Activated B cell treated with CpG ODN at 0.5 μM for 24 hours (primary cell): ENCODE measurements at places on chromosomes 13 and 19.

GRCh38 chr13:40624986-40625385, 41.5 kb downstream of the FOXO1 start:
- DNase-seq: no peak

GRCh38 chr19:15365264-15365663, 14.3 kb downstream of the AKAP8 start:
- no peak for DNase-seq

- no peak for DNase-seq
Measured at GRCh38 chr19:43329989-43330388, 23.5 kb upstream of the CD177 start.

GRCh38 chr13:51967482-51968446, 43.5 kb downstream of the ATP7B start:
- no peak for DNase-seq

DNA sequence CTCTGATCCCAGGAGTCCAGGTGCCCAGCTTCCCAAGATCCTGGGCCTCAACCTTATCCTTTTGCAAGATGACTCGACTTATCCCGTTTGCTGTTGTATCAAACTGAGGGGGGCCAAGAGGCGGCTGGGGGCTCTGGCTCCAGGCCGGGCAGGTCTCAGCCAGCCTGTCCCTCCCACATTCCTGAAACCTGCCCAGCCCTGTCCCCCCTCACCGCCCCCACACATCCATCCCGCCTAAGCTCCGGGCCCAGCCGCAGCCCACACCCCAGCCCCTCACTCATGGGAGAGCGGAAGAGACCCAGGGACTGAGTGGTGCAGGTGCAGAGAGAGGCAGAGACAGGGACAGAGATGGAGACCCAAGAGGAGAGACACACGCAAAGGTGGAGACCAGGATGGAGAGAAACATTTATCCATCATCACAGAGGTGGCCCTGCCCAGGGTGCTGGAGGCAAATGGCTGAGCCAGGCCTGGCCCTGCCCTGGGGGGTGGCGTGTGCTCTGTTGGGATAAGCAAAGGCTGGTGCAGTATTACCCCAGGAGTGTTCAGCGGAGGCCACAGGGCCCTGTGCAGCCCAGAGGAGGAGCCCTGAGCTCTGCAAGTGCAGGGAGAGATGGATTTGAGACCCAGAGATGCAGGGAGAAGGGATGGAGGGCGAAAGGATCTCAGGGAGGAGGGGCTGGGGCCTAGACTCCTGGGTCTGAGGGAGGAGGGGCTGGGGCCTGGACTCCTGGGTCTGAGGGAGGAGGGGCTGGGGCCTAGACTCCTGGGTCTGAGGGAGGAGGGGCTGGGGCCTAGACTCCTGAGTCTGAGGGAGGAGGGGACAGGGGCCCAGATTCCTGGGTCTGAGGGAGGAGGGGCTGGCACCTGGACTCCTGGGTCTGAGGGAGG, 1.6 kb downstream of the BCAM start:
- no peak for DNase-seq

DNA sequence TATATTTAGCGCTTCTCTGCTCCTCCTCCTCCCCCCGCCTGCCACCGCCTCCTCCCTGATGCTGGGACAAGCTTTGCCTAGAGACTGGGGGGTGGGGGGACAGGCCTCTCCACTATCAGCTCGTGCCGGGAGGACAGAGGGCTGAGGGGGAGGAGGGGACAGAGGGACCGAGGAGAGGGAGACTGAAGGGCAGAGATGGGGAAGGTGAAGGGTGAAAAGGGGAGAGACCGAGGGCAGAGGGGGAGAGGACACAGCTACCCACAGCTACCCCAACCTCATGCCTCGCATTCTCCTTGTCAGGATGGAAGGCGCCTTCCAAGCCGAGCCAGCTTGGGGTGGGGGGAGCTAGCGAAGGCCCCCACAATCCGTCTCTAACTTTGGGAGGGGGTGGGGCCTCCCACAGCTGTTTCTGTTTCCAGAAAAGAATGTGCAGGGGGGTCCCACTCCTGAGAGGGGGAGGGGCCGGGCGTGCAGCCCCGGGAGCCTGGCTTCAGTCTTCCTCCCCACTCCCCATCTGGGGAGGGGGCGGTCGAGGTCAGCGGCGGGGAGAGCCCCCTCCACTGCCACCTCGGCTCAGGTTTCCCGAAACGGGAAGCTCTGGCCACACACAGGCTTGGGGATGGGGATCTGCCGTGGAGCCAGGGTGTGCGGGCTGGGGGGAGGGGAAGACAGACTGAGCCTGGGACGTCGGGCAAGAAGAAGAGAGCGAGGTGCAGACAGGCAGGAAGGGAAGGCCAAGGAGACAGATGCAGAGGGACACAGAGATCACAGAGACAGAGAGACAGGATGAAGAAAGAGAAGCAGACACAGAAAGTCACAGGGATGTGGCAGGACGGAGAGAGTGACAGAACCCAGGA, 1.6 kb downstream of the DACT3 start:
- no peak for DNase-seq

- DNase-seq: no peak
Measured at GRCh38 chr13:78045916-78046315, 127.3 kb upstream of the EDNRB start.

DNA sequence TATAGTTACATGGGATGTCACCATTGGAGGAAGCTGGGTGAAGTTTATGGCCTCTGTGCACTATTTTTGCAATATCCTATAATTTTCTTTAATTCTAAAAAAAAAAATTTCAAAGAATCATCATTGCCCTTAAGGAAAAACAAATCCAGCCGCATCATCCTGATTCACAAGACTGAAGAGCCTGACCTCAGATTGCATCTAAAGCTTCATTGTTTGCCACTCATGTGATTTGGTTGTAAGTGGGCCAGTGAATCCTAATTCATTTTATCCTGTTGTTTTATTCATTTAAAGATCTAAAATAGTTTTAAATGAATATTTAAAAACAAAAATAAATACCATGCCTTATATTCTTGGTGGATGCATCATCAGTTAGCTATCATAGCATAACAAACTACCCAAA, 504.5 kb downstream of the TBC1D4 start:
- no peak for DNase-seq

DNA sequence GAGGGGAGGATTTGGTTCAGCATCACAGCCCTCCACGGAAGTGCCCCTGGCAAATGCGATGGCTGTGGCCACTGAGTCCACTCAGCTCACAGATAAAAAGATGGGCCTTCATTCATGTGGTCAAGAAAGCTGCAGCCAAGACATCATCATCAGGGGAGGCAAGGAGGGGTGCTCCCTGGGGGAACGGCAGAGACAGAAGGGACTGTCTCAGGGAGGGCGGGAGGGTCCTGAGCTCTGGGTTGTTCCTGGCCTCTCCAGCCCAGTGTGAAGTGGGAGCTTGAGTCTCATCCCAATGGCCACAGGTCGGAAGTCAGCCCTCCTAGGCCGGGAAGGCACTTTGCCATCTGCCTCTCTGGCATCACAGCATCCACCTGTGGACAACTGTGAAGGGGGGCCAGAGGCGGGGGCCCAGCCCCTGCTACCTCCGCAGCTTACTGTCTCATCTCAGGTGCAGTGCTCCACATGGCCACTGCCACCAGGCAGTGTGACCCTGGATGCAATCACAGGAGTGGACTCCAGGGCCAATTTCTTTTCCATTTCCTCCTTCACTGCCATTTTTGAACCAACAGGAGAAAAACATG, 137.8 kb upstream of the SOX1 start:
- DNase-seq: no peak

DNA sequence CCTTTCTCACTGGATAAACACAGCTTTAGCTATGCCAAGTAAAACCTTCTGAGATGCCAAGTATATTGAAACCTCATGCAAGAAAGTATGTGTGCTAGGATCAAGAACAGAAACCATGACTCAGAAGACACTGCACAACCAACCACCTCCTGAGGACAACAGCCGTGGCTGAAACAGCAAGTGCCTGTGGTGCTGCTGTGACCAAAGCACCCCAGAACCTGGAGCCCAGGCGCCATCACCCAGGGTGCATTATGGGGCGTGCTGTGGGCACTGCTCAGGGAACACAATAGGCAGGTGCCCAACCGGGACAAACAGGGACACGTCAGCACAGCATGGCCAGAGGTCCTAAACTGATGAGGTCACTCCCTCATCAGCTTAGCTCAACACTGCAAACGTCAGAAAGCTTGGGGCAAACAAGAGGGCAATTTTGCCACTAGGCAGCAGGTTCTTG, 101.3 kb upstream of the SLC15A1 start:
- DNase-seq: no peak

DNA sequence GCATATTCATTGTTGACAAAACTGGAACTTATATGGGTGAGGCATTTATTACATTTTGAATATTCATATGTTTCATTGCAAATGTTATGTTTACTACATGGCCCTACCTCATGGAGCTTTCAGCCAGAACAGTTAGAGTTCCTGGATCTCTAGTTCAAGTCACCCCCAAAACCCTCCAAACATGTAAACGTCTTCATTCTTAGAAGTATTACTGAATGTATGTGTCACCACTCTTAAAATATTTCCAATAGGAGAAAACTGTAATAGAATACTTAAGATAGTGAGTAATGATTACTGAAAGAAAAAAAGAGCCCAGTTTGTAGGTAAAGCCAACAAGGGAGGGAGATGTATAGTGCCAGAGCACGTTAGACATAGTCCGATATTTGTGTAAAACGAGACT, 23.5 kb downstream of the URI1 start:
- no peak for DNase-seq

- no peak for DNase-seq
Measured at GRCh38 chr19:799076-799881, 2.0 kb downstream of the PTBP1 start.
